ENCODE measurements at places on chromosomes 13 and 19. TPM values are rescaled to one million over a fixed set of nuclear protein-coding genes. Genes with fewer than 3 reads are reported as not detected.

GRCh38 chr19:50710612-50711011, 9.0 kb downstream of the SHANK1 start:
- ATAC-seq = no peak

- ATAC-seq = no peak
These were observed 2.2 kb upstream of the ARHGEF18 start for GRCh38 chr19:7346488-7346971.

GRCh38 chr13:79662882-79663281, 181.9 kb downstream of the NDFIP2 start:
- ATAC-seq = no peak

- peak; percentile 48 for ATAC-seq
These were observed 5.2 kb upstream of the REXO1 start for GRCh38 chr19:1853295-1854038.

- no peak for ATAC-seq
These were observed 28.9 kb upstream of the CYSLTR2 start for GRCh38 chr13:48624858-48625257.

GRCh38 chr13:24905242-24905641, 141.3 kb downstream of the RNF17 start:
- ATAC-seq = no peak

- ATAC-seq = peak; percentile 34
These were observed 8.0 kb downstream of the ANGPTL8 start for GRCh38 chr19:11247391-11247790.

DNA sequence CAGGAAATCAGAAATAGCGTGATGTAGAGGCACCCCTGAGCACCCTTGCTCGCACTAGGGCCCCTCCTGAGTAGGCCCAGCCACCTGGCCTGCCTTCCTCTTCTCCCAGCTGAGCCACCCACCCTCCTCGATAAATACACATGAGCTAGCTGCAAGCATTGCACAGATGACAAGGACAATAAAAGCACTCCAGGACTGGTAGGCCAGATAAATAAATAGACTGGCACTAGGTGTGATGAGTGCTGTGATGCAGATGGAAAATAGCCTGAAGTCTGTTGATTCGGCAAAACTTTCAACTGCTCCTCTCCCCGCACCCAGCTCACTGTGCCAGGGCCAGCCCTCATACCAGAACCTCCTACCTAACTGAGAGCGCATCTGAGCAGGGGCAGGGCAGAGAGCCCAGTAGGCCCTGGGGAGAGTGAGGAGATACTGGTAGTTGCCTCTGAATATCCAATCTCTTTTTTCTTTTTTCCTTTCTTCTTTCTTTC, 54.5 kb upstream of the GPI start:
- ATAC-seq = no peak

- no peak for ATAC-seq
These were observed 872 bp downstream of the FARSA start for GRCh38 chr19:12932392-12933286.

DNA sequence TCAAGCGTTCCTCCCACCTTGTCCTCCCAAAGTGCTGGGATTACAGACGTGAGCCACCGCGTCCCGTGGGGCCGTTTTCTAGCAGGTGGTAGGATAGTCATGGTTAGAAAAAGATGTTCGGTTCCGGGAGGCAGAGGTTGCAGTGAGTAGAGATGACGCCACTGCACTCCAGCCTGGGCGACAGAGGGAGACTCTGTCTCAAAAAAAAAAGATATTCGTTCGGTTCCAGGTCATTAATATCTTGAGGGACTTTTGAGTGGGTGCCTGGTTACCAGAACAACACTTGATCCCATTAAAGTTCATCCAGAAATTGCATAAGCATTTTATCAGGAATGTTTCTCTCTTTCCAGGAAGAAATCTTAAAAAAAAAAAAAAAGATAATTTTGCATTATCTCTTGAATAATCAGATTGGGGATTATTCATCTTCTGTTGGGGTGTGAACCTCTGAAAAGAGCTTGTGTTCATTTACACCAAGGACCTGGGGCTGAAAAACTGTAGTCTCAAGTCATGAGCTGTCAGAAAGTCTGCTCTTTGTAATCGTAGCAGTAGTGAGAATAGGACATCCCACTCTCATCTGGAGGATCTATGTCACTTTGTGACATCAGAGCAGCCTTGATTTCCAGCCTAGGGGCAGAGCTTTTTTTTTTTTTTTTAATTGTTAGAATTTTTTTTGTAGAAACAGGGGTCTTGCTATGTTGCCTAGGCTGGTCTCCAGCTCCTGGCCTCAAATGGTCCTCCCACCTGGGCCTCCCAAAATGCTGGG, 1.0 kb upstream of the ETHE1 start:
- no peak for ATAC-seq

- ATAC-seq = peak; percentile 62
These were observed 55.6 kb upstream of the ALOX5AP start for GRCh38 chr13:30679483-30680330.

GRCh38 chr19:38039966-38040365, 133.0 kb downstream of the SIPA1L3 start:
- ATAC-seq = no peak

- ATAC-seq = no peak
These were observed 1596.6 kb downstream of the SLITRK5 start for GRCh38 chr13:89267734-89268133.

- ATAC-seq = no peak
These were observed 1.3 kb downstream of the UBL3 start for GRCh38 chr13:29849071-29849631.

GRCh38 chr13:57437587-57437986, 194.0 kb upstream of the PCDH17 start:
- ATAC-seq = no peak

GRCh38 chr19:18672044-18672451, 11.4 kb upstream of the CRTC1 start:
- ATAC-seq = no peak

GRCh38 chr19:32580353-32580900, 563 bp upstream of the PDCD5 start:
- no peak for ATAC-seq

DNA sequence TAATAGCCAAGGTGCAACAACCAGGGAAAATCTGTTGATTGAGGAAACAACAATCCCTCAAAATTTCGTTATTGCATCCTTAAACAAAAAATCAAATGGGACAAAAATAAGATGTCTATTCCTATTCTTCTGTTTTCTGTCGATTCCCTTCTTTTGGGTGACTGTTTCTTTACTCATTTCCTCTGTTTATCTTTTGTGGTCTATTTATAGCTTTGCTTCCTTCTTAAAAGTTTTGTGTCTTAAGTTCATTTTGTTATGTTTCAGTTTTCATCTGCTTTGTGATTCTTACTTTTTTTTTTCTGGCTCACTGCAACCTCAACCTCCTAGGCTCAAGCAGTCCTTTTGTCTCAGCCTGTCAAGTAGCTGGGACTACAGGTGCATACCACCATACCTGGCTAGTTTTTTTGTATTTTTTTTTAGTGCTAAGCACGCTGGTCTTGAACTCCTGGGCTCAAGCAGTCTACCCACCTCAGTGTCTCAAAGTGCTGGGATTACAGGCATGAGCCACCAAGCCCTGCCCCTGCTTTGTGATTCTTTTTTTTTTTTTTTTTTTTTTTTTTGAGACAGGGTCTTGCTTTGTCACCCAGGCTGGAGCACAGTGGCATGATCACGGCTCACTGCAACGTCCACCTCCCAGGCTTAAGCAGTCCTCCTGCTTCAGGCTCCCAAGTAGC, 10.4 kb downstream of the ZNF146 start:
- no peak for ATAC-seq

DNA sequence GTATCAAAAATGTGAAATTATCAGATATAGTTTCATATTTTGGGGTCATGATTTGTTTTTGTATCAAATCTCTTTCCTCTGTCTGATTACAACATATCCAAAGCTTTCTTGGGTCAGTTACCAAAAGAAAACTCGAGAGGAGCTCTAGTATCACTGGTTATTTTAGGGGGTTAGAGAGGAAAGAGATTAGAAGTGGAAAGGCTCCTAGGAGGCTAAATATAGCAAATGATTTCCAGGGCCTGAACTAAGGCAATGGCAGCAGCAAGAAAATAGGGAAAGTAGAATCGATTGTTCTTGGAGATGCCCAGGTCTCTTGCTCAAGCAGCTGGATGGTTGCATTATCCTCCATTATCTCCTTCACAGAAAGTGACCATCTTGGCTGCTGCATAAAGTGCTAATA, 72.9 kb downstream of the NHLRC3 start:
- no peak for ATAC-seq

DNA sequence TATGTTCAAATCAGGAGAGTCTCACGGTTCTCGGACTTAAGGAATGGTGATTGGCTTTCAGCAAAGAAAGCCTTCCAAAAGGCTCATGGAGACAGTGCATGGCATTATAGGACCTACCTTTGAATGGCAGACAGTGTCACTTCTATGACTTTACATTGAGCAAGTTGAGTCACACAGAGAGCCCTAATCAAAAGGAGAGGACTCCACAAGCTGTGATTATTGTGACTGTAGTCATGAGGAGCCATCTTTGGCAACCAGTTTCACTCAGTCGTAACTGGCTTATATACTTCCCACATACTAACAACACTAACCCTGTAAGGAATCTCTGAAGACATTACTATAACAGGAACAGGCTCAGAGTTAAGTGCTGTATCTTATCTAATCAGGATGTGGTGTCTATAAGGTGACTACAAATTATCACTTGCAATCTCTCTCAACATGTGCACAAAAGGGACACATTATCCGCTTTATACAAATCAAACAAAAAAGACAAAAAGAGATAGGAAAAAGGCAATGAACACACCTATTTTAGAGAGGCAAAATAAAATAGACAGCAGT, 6.1 kb downstream of the LGALS14 start:
- ATAC-seq = no peak

DNA sequence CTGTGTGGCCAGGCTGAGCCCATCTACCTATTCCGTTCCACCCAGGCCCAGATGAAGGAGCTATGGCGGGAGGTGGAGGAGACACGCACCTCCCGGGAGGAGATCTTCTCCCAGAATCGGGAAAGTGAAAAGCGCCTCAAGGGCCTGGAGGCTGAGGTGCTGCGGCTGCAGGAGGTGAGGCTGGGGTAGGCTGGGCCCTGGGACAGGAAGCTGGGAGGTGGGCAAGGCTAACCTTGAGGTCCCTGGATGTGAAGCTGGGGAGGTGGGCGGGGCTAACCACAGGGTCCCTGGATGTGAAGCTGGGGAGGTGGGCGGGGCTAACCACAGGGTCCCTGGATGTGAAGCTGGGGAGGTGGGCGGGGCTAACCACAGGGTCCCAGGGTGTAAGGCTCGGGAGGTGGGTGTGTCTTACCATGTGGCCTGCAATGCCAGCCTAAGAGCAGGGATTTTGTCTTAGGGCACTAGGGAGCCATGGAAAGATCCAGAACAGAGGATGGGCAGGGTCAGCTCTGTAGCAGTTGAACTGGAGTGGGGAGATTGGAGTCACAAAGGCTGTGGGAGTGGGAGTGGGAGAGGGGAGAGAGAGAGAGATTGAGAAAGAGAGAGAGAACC, 36.9 kb downstream of the KCNC3 start:
- no peak for ATAC-seq

DNA sequence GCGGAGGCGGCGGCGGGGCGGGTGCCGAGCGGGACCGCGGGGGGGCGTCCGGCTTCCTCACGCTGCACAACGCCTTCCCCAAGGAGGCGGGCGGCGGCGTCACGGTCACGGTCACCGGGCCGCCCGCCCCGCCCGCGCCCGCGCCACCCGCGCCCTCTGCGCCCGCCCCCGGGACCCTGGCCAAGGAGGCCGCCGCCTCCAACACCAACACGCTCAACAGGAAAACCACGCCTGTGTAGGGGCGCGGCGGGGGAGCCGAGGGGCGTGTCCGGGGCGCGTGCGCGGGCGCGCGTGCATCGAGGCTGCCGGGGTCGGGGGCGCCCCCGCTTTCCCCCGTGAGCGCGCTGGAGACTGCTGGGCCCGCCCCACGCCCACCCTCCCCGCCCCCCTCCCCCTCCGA, 8.8 kb upstream of the CACNG6 start:
- peak; percentile 51 for ATAC-seq

GRCh38 chr13:93794197-93794885, 567.7 kb downstream of the GPC6 start:
- no peak for ATAC-seq

GRCh38 chr19:19159534-19159933, 10.5 kb downstream of the MEF2B start:
- ATAC-seq = no peak

GRCh38 chr19:3833578-3834348, 35.1 kb downstream of the ZFR2 start:
- no peak for ATAC-seq

DNA sequence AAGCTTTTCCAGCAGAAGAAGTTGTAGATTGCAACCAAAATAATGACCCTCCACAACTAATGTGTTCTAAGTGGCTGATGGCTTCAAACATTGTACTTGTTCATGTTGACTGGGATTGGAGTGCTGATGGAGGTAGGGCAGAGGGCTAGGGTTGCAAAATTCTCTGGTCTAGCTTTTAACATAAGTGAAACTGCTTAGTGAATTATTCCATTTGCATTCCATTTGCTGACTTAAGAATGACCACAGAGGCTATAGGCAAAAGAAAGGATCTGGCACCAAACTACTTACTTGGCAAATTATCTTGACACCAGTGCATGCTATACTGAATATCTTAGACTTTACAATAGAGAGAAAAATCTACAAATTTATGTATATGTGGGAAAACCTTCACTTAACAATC, 287.0 kb downstream of the FGF9 start:
- ATAC-seq = no peak

GRCh38 chr19:16418597-16418962, 53.2 kb downstream of the EPS15L1 start:
- no peak for ATAC-seq

GRCh38 chr19:29380581-29380980, 145.2 kb upstream of the VSTM2B start:
- ATAC-seq = no peak

- ATAC-seq = no peak
These were observed 10.8 kb upstream of the ZNF799 start for GRCh38 chr19:12411893-12412292.

DNA sequence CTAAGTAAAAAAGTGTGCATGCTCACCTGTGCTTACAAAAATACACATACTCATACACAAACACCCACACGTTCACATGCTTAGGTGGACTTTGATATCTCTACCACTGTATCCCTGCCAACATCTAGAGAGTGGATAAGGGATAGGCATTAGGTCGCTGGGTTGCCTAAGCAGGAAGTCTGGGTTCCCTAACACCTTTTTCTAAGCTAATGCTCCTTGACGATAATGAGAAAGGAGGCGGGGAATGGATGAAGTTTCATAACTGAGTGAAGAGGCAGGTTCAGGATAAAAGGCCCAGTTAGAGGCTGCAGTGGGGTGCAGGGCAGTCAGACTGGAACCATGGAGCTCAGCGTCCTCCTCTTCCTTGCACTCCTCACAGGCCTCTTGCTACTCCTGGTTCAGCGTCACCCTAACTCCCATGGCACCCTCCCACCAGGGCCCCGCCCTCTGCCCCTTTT, 41.9 kb upstream of the CYP2A7 start:
- ATAC-seq = no peak

GRCh38 chr13:45696610-45697226, 5.4 kb upstream of the CBY2 start:
- no peak for ATAC-seq

The INSR gene
- total RNA-seq = 6.9 TPM

The ZNF808 gene
- 10.0 TPM for total RNA-seq

The LGALS14 gene
- total RNA-seq = not detected

The PRR36 gene
- 0.04 TPM for total RNA-seq

The NPAS1 gene
- 0.52 TPM for total RNA-seq

The ZNF71 gene
- total RNA-seq = 1.9 TPM

The LILRB3 gene
- total RNA-seq = 0.72 TPM

The IFNL1 gene
- total RNA-seq = not detected

The RAX2 gene
- total RNA-seq = not detected

The PSG3 gene
- total RNA-seq = not detected

The ZNF556 gene
- total RNA-seq = 0.60 TPM

The TSHZ3 gene
- 1.6 TPM for total RNA-seq

The VSIG10L gene
- 103 TPM for total RNA-seq

The TMEM190 gene
- total RNA-seq = not detected

The ZNF823 gene
- 8.4 TPM for total RNA-seq

The C1QTNF9 gene
- total RNA-seq = not detected
